CD4-positive, alpha-beta T cell treated with Interleukin-12 subunit alpha and Interleukin-12 subunit beta, for 1 hour (primary cell): ENCODE measurements at places on chromosomes 7 and 10.
A peak's percentile ranks its signal among the peaks of the same experiment; 100 is the strongest.

DNA sequence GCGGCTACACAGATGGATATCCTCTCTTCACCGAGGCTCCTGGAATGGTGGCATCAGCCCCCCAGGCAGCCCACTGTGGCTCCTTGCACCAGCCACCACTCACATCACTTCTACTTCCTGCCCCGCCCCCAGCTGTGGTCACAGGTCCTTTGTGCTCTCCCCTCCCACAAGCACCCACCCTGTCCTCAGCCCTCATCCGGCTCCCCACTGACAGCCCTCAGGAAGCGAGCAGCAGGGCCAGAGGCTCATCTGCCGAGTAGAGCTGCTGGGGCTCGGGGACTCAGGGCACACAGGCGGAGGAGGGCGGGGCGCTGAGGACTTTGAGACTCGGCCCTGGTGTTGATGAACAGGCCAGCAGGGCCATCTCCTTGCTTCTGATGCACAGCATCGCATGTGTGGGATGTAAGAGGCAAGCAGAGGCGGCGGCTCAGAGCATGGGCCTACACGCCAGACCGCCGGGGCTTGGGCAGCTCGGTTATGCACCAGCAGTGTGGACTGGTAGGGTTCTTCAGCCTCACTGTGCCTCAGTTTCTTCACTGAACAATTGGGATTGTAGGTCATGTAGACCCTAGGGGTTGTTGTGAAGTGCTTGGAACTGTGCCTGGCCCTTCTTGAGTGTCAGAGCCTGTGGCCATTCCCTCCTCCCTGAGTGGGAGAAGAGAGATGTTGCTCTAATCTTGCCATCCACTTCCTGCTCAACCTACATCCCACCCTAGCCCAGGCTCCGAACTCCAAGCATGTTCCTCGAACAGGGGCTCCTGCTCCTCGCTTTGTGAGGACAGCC is at the start of gene PRF1:
Gene PRF1, minus strand, starts transcription at position 77 of the 784 bp plus-strand sequence. CDS start 1,839 bp downstream, outside the sequence.
- peak; percentile 80 for DNase-seq

- no peak for DNase-seq
Measured at GRCh38 chr7:108093341-108093740, 36.8 kb downstream of the LAMB4 start.

GRCh38 chr7:105643384-105643783 is 62.1 kb upstream of the EFCAB10 start:
- no peak for DNase-seq

DNA sequence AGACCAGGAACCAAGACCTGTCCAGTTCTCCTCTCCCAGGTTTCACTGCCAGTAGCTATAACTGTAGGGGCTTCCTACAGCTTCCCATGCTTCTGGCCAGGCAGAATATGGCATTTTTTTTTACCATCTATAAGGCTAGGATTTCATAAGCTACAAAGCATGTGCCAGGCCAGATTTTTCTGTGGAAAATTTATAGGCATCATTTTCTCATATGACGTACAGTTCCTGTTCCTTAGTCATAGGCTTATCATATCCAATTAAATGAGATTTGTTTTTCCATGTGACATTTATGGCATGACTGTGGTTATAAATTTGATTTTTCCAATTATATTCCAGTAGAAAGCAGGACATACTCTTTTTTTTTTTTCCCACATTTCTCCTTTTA is 208.6 kb upstream of the NPY start:
- DNase-seq: no peak

GRCh38 chr7:45143616-45144015 is 14.0 kb upstream of the RAMP3 start:
- no peak for DNase-seq

- DNase-seq: no peak
Measured at GRCh38 chr10:126841341-126841895, 63.8 kb upstream of the DOCK1 start.

DNA sequence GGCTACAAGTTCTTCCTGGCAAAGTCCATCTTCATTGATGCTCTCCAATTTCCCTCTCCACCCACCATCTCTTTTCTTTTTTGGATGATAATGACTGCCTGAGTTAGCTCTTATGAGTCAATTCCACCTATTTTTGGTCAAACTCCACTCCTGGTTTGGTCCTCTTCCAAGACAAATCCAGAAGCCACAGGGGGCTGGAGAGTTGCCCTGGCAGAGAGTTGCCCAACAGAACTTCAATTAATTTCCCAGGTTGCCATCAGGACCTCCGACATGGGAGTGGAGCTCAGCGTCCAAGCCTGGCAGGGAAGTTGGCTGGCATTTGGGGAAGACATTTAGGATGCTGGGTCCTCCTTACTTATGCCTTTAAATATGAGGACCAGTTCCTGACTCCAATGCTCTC is 29.2 kb upstream of the KCNMA1 start:
- no peak for DNase-seq

- DNase-seq: no peak
Measured at GRCh38 chr10:110278562-110279406, 25.9 kb downstream of the SMNDC1 start.

GRCh38 chr10:62587011-62587410 is 212.8 kb downstream of the ZNF365 start:
- DNase-seq: no peak

DNA sequence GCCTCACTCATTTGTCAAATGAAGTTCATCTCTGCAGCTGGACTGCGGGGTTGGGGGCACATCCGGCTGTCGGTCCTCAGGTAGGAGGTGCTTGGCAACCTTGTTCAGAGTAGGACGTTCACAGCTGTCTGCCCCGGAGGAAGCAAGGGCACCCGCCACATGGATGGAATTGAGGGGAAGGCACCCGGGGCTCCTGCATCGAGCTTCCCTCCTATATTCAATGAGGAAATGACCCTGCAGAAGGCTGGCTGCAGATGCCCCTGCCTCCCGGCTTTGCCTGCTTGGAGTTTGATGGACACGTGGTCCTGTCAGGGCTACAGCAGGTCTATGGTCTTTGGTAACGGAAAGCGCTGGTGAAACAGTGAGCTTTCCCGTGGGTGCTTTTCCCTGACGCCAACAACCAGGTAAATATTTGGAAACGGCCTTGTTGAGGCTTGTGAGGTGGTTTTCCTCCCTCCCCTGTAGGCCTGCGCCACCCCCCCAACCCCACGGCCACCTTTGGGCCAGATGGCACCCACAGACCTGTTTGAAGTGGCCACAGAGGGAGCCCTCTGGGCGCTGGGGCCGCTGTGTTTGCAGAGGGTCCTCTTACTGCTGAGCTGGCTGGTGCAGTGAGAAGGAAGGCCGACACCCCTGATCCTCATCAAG is 32.9 kb downstream of the HTRA1 start:
- no peak for DNase-seq

DNA sequence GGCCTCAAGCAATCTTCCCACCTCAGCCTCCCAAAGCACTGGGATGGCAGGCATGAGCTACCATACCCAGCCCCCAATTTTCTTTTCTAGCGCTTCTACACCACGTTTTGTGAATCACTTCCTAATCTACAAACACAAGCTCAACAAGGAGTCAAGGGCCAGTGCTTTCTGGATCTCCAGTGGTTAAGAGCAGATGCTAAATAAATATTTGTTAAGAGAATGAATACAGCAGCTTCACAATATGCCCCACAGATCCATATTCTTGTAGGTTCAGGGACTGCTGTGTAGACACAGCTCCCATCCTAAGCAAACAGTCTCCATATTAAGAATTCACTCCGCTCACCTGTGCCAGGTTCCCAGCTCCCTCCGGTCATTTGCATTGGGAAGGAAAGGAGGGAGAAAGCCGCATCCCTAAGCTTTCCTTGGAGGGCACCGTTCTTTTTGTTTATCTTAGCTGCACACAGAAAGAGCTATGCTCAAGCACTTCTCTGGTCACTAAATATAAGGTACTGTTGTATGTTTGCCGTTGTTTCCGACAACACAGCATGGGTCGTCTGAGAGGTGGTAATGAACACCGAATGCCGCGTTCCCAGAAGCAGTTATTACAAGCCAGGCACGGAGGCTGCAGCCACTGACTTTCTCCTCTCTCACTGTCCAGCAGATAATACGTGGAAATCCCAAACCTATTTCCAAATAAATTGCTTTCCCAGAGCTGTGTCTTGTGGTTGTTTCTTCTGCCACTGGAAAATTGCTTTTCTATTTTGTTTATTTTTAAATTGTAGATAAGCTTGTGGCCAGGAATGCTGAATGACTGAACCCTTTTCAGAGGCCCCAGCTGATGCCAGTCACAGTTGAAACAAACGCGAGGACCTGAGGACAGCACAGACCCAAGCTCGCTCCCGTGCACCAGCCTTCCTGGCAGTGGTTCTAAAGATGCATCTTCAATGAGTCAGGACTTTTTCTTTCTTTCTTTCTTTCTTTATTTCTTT is 217.1 kb downstream of the PRPF18 start:
- DNase-seq: no peak

DNA sequence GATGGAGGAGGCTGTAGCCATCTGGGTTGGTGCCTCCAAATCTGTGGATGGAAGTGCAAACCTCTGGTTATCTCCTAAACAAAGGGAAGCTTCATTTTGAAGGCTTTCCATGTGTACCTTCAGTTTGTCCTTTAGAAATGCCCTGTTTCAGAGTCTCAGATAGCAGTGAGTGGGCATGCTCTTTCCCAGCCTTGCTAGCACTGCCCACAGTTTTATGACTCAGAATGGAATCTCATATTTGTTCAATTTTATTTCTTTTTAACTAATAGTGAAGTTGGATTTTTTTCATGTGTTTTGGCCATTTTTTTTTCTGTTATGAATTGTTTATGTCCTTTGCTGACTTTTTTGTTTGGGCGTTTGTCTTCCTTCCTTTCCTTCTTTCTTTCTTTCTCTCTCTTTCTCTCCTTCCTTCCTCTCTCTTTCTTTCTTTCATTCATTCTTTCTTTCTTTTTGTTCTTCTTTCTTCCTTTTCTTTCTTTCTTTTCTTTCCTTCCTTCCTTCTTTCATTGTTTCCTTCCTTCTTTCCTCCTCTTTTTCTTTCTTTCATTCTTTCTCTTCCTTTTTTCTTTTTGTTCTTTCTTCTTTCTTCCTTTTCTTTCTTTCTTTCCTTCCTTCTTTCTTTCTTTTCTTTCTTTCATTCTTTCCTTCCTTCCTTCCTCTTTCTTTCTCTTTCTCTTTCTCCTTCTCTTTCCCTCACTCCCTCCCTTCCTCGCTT is 25.6 kb downstream of the PRF1 start:
- no peak for DNase-seq

- peak; percentile 52 for DNase-seq
Measured at GRCh38 chr7:87599336-87599735, 1.3 kb downstream of the ABCB1 start.

DNA sequence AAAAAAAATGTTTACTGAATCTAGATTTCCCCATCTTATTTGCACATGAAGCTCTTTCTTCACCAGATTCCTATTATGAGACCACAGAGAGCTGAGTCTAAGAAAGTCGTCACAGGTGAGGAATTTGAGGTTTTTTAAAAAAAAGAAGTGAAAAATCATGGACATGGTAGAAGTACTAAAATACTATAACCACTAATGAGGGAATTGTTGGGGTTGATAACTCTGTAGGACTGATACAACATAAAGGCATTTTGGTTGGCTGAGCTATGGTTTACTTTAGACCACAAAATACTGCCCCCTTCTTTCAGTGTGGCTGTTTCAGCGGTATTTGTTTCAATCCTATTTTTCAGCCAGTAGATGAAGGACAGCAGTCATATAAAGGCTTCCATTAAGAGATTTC is 1111.3 kb downstream of the TYW1 start:
- DNase-seq: no peak

GRCh38 chr7:110375068-110375467 is 715.9 kb upstream of the LRRN3 start:
- DNase-seq: no peak

DNA sequence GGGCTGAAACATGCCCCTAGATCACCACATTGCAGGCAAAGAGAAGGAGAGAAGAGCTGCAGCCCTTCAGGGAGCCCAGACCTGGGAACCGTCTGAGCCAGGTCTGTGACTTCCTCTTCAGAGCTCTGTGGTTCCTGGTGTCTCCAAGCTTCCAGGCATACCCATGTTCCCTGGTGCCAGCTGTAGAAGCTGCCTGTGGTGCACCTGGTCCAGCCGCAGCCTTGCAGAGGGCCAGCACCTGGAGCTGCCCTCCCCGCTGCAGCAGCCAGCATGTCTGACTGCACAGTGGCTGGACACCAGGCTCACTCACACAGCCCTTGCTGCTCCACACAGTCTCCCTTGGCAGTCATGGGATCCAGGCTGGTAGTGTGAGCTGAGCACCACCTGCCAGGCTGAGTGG is 33.6 kb downstream of the C7orf25 start:
- no peak for DNase-seq

- no peak for DNase-seq
Measured at GRCh38 chr10:16923726-16924125, 106.5 kb upstream of the RSU1 start.

DNA sequence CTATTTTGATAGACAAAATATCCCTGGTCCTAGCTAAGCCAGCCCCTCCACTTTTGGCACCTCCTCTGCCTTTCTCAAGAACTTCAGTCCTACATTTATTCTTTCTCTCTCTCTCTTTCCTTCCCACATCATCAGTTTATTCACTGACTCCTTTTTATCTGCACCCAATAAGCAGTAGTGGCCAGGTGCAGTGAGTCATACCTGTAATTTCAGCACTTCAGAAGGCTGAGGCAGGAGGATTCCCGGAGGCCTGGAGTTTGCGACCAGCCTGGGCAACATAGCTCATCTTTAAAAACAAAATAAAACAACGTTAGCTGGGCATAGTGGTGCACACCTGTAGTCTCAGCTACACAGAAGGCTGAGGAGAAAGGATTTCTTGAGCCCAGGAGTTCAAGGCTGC is 19.4 kb upstream of the NRP1 start:
- no peak for DNase-seq

- no peak for DNase-seq
Measured at GRCh38 chr7:116273283-116273917, 63.1 kb downstream of the TES start.

GRCh38 chr10:98880971-98881370 is 354.7 kb downstream of the HPSE2 start:
- no peak for DNase-seq

DNA sequence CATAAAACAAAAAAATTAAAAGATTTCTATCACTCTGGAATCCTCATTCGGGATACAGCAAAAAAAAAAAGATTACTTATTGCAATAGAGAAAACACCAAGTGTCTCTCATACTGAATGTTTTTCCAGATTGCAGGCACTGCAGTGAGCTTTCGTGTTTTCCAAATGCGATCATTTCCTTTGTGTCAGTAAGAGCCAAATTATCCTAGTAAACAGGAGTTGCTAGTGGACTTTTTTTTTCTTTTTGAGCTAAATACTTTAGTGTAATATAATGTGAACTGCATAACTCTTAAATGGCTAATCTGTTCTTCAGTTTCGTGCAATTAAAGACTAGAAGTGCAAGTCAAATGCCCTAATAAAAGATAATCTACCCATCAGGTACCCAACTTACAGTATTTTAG is 44.4 kb upstream of the TOMM7 start:
- DNase-seq: no peak

DNA sequence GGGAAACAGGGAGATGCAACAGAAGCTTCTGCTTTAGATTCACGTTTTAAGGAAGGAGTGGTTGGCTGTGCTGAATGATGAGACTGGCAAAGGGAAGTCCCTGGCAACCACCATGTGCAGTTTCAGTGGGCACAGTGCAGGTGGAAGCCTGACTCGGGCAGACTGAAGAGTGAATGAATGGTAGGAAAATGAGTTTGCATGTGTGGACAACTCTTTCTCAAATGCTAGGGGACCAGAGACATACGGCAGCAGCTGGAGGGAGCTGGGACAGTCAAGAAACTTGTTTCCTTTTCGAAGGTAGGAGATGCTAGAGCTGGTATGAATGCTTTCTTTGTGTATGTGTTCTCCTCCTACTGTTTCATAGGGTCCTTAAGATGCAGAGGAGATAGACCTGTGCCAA is 29.0 kb downstream of the PODXL start:
- no peak for DNase-seq
